ENCODE measurements at places on chromosomes 11 and 22.

GRCh38 chr22:19626666-19627065, 87.6 kb upstream of the SEPTIN5 start:
- no peak for DNase-seq

DNA sequence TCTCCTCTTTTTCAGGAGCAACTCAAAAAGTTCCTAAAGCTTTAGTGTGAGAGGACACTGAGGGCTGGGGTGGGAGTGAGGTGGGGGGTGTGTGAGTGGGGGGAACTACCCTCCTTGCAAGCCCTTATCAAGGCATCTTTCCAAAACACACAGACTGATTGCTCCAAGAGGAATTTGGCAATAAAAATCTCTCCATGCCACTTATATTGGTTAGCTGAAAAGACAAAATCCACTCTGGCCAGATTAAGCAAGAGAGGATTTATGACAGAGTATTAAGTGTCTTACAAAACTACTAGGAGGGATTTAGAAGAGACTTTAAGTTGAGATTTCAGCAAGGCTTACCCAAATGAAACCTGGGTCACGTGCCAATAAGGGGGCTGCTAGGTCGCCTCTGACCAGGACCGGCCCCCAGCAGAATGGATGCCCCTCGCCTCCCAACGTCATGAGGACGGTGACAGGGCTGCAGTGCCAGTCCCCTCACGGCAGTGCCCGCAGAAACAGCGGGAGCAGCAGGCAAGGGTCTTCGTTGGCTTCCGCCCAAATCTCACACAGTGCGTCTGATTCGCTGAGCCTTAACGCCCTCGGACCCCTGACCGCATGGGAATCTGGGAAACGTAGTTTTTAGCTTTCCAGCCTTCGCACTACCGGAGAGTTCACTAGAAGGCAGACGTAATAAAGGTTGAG, 22.1 kb upstream of the CTR9 start:
- DNase-seq: no peak

DNA sequence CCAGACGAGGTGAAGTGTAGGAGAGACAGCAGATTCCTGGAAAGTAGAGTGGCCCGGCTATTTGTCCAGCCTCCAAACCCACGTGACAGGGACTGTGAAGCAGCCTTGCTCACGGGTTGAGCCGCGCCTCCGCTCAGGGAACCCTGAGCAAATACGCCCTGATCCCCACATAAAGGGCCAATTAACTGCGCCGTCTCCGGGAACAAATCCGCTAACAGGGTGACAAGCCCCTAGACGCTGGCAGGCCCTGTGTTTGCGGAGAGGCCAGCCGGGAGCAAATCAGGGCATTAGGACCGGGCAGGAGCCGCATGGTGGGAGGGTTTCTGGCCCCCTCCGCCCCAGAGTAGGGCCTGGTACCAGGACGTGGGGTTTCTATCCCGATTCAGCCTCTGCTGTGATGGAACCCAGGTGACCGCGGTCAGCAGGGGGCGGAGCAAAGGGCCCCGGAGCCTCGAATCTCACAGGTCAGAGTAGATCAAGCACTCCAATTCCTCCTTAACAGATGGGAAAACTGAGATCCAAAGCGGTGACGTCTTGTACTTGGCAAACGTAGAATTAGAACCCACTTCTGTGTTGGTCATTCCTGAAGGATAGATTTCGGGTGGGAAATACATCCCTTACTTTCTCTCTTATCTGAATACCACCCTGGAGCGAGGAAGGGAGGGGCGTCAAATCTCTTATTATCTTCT, 2.0 kb upstream of the ROBO3 start:
- no peak for DNase-seq

DNA sequence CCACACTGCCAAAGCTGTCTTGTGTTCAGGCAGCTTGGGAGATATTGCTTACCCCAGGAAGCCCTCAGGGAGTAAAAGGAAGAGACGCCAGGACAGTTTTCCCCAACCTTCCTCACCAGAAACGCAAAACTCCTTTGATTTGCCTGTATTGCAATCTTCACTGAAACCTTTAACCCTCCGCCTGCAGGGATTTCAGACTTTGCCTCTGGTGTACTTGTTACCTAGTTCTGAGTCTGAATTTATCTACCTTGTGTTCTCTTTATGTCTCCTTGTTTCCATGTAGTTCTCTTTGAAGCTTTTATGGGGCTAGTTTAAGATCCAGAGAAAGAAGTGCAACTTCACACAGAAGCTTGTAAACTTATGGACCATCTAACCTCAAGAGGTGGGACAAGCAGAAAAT, 154.2 kb downstream of the DSCAML1 start:
- DNase-seq: no peak

DNA sequence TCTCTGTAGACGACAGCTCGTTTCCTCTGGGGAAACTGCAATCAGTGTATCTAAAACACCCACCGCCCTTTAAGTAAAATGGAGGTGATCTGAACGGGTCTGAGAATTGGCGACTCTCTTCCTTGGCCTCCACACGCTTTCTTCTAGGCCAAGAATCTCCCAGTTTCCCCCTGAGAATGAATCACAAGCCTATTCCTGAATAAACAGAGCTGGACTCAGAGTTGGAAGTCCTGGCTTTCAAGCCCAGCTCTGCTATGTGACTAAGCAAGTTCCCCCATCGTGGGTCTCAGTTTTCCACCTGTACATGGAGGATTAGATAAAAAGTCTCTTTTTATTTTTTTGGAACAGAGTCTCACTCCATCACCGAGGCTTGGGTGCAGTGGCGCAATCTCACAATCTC, 200.4 kb downstream of the MN1 start:
- DNase-seq: no peak

DNA sequence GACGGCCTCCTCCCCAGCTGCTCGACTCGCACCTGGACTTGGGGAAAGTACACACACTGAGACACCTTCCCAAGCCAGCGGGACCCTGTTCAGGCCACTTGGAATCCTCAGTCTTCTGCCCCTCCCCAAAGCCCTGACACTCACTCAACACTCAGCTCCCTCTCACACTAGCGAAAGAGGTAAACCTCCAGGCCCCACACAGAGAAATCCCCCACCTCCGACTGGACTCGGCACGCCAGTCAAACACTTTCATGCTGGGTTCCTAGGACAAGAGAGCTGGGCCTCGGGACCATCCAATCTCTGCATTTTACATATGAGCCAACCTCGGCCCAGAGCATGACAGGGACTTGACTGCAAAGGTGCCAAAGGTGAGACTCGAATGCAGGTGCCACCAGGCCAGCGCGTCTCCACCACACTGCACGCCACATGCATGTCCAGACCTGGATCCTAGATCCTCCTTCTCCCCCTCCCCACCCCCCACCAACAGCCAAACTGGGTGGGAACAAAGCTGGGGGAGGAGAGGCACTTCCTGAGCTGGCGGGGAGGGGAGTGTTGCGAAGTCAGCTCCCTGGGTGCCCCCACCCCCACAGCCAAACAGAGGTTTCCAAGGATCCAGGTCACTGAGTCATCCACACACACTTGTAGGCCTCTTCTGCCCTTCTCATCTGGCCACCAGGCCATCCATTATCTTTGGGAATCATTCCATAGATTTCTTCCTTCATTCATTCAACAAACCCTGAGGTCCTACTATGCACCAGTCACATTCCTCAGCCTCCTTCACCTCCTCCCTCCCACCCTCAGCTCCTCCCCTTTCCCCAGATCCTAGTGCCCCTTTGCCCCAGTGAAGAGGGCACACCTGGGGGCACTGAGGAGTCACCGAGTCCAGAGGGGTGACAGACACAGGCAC, 10.7 kb upstream of the CD5 start:
- DNase-seq: no peak

DNA sequence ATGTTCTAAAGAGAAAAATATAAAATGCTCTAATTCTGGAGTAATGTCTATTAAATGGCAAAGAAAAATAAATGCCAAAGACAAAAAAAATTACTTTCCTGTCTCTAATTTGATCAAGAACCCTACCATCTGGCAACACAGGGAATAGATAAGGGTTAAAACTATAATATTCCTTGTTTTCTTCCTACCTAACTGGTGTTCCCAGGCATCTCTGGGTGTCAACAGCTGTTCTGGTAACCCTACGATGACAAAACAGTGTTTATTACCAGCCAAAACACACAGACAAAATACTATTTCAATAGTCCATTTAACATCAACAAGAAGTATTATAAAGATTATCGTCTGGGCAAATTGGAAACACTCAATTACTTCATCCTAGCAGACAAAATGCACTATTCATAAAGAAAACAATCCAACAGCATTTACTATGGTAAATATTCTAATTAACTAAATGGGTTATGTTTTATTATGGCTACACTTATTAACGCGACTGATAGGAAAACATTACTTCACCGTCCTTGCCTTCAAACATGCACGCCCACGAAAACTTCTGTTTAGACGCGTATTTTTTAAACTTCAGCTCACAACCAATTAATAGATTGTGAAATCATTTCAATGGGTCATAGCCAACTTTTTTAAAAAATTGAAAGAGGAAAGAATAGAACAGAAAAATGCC, 50.6 kb downstream of the LGR4 start:
- DNase-seq: no peak

DNA sequence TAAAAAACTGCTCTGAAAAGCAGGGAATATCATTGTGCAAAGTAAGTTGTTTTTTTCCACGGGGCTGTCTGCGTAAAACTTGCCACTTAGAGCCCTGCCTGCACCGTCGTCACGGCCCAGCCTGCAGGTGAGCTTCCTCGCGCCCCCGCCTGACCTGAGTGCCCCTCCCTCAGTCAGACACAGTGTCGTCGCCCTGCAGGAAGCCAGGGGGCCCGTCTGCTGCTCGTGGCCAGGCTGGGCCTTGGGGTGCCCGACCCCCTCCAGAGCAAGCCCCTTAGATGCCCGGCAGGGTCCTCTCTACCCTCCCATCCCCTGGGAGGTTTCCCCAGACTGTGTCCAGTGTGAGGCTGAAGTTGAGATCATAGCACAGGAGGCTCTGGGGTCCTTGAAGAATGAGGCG, 31.6 kb downstream of the SBF1 start:
- DNase-seq: no peak

DNA sequence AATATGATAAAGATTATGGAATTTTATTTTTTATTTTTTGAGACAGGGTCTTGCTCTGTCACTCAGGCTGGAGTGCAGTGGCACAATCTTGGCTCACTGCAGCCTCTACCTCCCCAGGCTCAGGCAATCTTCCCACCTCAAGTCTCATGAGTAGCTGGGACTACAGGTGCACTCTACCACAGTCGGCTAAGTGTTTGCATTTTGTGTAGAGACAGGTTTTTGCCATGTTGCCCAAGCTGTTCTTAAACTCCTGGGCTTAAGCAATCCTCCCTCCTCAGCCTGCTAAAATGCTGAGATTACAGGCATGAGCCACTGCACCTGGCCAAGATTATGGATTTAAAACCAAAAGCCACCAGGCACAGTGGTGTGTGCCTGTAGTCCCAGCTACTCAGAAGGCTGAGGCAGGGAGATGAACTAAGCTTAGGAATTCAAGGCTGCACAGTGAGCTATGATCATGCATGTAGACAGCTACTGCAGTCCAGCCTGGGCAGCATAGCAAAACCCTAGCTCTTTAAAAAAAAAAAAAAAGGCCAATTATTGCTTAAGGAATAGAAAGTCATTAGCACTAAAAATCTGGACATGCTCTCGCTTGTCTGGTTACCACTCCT, 20.2 kb upstream of the CCND1 start:
- DNase-seq: no peak

DNA sequence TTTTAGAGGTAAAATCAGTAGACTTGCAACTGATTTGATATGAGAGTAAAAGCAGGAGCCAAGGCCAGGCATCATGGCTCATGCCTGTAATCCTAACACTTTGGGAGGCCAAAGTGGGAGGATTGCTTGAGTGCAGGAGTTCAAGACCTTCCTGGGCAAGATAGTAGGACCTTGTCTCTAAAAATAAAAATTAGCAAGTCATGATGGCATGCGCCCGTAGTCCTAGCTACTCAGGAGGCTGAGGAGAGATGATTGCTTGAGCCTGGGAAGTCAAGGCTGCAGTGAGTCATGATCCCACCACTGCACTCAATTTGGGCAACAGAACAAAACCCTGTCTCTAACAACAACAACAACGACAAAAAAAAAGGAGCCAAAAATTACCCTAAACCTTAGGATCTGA, 13.5 kb downstream of the SGSM3 start:
- DNase-seq: no peak

DNA sequence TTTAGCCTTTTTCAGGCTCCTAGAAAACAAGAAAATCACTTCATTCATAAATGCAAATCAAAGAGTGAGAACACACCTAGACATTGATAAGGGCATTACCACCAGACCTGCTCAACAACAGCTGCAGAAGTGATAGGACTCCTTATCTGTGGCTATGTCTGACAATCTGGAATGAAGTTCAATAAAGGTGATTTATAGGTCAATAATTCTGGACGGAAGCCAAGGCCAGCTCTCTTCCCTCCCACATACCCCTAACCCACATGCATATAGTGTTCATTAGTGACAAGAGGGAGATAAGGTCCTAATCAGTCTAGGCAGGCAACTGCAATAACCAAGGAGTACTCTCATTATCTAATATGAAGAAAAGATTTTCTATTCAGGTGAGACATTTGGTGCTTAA, 111.3 kb downstream of the ETS1 start:
- DNase-seq: no peak

DNA sequence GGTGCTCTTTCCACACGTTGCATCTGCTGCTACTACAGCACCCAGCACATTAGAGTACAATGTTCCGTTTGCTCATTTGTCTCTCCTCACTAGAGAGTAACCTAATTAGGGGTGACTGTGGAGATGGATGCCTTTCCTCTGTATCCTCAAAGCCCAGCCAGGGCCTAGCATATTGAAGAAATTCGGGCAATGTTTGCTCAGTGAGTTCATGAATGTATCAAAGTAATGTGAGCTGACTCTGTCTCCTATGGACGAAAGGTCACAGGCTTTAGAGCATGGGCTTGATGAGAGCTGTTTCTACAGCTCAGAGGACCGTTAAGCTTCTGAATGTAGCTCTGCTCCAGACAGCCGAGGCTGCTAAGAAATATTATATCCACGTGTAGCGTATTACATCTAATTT, 67.5 kb downstream of the C11orf58 start:
- DNase-seq: no peak

DNA sequence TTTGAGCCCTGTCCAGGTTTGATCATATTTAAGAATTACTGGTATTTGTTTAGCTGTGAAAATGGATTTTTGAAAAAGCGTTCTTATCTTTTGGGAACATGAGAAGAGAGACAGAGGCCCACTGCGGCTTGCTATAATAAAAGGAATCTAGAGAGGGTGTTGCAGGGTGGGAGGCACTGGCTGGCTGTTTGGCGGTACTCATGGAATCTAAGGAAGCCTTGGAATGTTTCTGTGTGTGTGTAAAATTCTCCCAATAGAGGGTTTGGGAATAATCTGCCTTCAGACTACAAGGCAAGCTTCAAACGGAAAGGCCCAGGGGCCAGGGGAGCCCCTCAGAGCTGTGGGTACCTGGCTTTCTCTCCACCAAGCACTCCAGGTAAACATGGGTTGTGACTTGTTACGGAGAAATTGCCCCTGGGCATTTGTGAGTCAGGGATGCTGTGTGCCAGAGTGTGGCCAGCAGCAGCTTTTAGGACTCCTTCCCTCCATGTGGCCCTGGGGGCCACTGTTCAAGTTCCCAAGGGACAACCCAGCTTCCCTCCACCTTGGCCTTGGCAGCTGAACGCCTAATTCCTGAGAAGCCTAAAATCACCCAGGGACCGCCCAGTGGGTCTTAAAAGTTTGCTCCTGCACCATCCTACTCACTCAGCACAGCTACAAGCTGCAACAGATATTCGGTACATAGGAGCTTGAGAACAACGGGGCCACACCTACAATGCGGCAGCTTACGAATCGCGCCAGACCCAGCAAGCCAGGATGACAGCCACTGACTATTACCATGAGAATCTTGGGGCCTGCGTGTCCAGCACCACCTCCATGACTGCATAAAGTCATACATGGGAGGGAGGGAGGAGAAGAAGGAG, 14.1 kb upstream of the SYT8 start:
- DNase-seq: no peak
